NCI-H460 (cell line): ENCODE measurements at places on chromosomes 6 and 20. TPM values are rescaled to one million over a fixed set of nuclear protein-coding genes. Genes with fewer than 3 reads are reported as not detected.

- no peak for DNase-seq
These were observed 25.4 kb downstream of the GABRR2 start for GRCh38 chr6:89289710-89290109.

PPP1R16B gene
- 0.02 TPM in 1 of 2 replicates, not detected in the other for total RNA-seq

CALHM5 gene
- 0.03 and 0.05 TPM in 2 replicates for total RNA-seq

RNF217 gene
- total RNA-seq, result 12.2 and 13.3 TPM in 2 replicates
